ENCODE measurements at places on chromosomes 6 and 20.

DNA sequence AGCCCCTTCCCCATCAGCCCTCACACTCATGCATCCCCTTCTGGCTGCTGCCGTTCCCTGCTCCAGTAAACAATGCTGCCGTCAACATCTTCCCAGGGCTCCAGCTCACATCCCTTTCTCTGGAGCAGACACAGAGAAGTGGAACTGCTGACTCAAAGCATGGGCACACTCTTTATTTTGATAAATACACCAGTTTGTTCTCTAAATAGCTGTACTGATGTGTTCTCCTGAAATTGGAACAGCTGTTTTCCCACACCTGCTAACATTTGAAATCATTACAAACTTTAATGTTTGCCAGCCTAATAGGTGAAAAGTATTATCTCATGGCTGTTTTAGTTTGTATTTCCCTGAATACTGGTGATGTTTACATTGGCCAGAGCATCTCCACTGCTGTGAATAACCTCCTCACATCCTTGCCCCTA, 102.1 kb upstream of the NXT1 start:
- no peak for DNase-seq

DNA sequence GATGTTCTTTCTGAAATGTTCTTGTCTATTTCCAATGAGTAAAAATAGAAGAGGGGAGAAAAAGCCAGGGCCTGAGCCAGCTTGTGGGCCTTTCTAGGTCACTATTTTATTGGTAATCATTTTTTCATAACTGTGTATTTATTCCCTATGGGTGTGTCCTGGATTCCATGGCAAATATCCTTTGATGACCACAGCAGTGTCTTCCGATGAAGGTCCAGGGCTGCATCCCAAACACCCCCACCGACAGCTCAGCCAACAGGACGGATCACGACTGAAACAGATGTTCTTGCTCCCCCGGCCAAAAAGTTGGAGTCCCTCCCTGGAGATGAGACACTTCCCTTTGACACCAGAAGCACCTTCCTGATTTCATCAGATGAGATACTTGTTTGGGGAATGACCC, 105.4 kb upstream of the PLEKHG1 start:
- DNase-seq: no peak

GRCh38 chr6:70991253-70991652, 34.4 kb upstream of the B3GAT2 start:
- DNase-seq: no peak

- no peak for DNase-seq
These were observed 95.7 kb downstream of the HS3ST5 start for GRCh38 chr6:114247101-114247500.

- no peak for DNase-seq
These were observed 104.8 kb downstream of the ELOVL4 start for GRCh38 chr6:79842376-79843040.

GRCh38 chr6:169035385-169036240, 218.0 kb downstream of the THBS2 start:
- DNase-seq: no peak

DNA sequence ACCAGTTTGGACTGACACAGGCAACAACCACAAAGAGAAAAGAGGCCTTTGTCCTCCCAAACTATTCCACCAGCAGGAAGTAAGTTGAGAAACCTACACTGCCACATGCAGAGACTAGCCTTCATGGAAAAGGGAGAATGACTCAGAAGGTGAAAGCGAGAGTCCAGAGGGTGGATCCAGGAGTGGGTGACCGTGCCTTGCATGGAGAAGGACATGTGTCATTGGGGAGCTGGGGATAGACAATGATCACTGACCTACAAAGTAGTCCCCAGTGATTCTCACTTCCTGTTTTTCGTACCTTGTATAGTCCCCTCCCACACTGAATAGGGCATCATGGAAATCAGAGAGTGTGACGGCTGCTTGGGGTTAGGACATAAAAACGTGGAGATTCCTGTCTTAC, 91.9 kb downstream of the MYLK4 start:
- no peak for DNase-seq

DNA sequence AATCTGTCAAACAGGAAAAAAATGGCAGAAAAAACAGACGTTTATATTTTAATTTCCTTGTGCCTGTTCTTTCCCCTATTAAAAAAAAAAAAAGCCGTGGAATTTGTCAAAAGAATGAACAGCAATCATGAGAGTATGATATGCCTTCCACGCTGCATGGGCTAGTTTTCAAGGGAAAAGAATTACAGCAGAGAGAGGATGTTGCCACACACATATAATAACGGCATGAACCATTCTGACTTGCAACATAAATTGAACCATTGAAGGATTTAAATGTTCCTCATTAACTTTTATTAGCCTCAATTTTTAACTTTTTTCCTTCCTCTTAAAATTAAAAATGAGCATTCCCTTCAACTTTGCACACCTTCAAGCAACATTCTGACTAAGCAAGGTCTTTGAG, 301.8 kb downstream of the FOXC1 start:
- no peak for DNase-seq

DNA sequence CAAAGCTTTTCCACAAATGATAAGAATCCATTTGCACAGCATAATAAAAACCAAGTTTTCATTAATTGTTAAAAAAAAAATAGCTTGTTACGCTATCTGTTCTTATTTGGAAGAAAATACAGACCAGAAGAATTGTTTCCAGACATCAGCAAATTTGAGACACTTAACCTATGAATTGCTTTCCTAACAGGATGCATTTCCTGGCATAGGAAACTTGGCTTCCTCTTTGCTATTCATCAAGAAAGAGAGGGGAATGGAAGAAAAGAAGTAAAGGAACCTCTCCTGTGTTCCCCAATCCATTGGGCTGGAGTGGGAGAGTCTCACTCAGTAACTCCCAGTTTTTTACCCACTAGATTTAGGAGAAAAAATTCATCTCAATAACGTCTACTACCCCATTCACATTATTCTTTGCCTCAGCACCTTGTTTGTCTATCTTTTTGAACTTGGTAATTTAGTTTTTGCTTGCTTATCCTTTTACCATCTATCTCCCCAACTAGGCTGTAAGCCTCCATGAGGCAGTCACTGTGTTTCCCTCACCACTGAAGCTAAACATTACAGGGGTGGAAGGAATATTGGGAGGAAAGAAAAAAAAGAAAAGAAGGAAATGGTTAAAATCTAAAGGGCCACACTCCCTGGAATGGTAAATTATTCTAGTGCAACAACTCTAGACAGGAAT, 150.3 kb downstream of the COL21A1 start:
- DNase-seq: no peak

- DNase-seq: no peak
These were observed 48.0 kb upstream of the COL10A1 start for GRCh38 chr6:116173928-116174327.

- DNase-seq: no peak
These were observed 17.4 kb downstream of the CNBD2 start for GRCh38 chr20:35985806-35986205.

DNA sequence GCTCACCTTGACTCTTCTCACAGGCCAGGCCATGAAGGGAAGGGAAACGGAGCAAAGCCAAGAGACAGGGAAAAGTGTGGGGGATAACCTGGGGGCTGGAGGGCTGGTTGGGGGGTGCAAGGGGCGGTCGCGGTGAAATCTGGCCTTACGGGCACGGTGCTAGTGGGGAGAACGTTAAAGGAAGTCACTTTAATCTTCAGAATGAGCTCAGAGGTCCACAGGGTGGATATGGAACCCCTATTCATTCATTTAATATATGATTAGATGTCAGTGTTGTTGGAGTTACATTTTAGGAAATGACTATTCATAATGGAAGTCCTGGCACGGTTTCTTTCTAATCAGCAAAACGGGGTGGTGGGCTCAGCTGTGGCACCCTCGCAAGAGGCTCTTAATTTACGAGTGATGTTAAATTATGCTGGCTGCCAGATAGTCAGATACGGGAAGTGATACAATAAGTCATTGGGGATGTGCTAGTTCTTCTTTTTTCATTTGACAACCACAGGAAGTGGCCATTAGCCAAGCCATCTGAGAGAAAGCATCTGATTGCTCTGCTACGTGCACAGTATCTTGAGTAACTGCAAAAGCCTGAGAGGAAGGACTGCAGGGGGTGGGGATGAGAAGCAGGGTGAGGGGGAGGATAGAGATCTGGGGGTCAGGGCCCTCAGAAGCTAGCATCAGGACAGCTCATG, 253.0 kb downstream of the QKI start:
- DNase-seq: no peak

DNA sequence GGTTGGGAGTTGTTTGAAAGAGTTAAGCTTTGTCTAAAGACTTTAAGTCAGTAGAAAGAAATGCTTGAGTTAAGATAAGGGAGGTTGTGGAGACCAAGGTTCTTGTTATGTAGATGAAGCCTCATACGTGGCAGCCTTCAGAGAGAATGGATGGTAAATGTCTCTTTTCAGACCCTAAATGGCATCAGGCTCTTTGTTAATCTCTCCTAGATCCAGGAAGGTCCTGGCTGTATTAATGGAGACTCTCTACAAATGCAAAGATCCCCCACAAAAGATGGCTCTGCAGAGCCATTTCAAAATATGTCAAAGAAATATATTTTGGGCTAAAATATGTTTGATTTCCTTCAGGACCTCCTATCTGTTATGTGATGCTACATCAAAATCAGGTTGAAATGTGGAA, 161.6 kb downstream of the ADAT2 start:
- DNase-seq: no peak

GRCh38 chr6:72869621-72870020, 247.8 kb downstream of the KCNQ5 start:
- DNase-seq: no peak

DNA sequence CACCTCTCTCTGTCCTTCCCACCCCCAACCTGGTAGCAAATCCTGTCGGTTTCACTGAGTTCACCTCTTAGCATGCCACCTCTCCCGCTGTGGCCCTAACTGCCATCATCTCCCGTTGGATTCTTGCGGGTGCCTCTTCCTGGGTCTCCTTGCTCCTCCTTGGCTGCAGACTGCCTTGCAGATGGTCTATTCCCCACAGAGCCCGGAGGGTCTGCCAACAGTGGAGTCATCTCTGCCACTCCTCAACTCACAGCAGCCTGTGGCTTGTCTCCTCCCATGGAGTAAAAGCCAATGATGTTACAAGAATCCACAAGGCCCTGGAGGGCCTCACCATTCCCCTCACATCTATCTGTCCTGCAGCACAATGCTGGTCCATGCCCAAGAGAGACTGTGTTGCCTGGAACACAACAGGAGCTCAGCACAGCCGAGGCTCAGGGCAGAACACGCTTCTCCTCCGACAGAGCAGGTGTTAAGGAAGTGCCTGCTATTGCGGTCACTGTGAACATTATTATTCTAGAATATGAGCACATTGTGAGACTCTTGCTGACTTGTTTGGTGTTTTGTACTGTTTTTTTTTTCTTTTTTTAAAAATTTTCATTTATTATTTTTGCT, 241.8 kb upstream of the SULF2 start:
- DNase-seq: no peak

GRCh38 chr6:149031859-149032598, 285.2 kb downstream of the UST start:
- DNase-seq: no peak

DNA sequence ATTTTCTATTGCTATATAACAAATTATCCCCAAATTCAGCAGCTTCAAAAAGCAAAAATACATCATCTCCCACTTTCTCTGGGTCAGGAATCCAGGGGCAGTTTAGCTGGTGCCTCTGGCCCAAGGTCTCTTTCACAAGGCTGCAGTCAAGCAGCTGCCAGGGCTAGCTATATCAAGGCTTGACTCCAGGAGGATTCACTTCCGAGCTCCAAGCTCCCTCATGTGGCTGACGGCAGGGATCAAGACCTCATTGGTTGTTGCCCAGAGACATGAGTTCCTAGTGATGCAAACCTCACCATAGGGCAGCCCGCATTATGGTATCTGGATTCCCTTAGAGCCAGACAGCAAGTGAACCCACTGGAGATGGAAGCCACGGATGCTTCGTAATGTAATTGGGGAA, 1.3 kb upstream of the VNN1 start:
- no peak for DNase-seq

GRCh38 chr6:54801669-54802068, 44.9 kb upstream of the FAM83B start:
- DNase-seq: no peak

GRCh38 chr6:70110126-70111022, 192.5 kb downstream of the COL9A1 start:
- DNase-seq: no peak

GRCh38 chr20:13355411-13355810, 134.3 kb downstream of the ISM1 start:
- DNase-seq: no peak

GRCh38 chr6:24324617-24325016, 33.2 kb downstream of the DCDC2 start:
- no peak for DNase-seq

DNA sequence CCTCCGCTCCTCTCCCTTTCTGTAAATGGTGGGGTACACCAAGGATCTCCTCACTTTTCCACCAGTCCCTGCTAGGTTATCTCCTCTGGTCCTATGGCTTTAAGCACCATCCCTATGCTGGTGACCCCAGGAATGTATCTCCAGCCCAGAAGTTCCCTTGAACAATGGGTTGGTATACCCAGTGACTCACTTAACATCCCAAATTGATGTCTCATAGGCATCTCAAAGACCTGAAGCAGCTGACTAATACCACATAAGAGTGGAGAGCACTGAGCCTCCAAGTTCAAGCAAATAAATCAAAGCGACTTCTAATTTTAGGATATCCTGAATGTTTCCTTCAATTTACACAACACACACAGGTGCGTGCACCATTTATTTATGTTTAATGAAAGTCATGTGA, 48.3 kb downstream of the ADGRF1 start:
- no peak for DNase-seq

DNA sequence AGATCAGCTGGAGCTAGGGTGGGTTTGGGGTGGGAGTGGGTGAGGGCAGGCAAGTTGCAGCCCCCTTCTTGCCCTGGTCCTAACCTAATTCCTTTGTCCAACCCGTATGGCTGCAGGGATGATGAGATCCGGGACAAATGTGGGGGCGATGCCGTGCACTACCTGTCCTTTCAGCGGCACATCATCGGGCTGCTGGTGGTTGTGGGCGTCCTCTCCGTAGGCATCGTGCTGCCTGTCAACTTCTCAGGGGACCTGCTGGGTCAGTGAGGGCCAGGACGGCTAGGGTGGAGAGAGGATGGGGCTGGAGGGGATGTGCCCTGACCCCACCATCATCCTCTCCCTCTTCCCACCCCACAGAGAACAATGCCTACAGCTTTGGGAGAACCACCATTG, 12.0 kb downstream of the TMEM63B start:
- no peak for DNase-seq

DNA sequence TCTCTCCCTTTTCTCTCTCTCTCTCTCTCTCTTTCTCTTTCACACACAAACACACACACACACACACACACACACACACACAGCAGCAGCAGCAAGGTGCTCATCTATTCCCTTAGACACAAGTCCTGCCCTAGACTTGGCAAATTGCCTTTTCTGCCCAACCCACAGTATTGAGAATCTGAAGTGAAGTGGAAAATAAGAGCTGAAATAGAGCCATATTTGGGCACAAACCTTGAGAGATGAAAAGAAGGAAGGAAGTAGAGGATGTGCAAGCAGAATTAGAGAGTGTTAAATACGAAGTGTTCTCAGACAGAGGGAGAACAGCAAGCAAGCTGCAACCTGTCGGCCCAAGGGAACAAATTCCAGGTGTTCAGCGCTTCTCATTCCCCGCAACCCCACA, 557.5 kb upstream of the NOX3 start:
- DNase-seq: no peak

- no peak for DNase-seq
These were observed 62.7 kb downstream of the TSHZ2 start for GRCh38 chr20:53034899-53035298.
